ENCODE measurements at places on chromosomes 4 and X. TPM values are rescaled to one million over a fixed set of nuclear protein-coding genes. Genes with fewer than 3 reads are reported as not detected.
A peak's percentile ranks its signal among the peaks of the same experiment; 100 is the strongest.

Gene CPZ
- 0.29 TPM for total RNA-seq

Gene GABRG1
- 0.62 TPM for total RNA-seq

Gene NLRP2B
- not detected for total RNA-seq

Gene ACTRT1
- total RNA-seq: not detected

Gene SORBS2
- 35.2 TPM for total RNA-seq

GRCh38 chr4:169210504-169211118 lies 60.1 kb downstream of the SH3RF1 start:
- no peak overlapping the region for H3K27ac ChIP-seq
- no peak for DNase-seq
- no peaks in the 10 kb centered on the region for H3K36me3 ChIP-seq
- H3K27me3 ChIP-seq: no peaks in the 10 kb centered on the region

DNA sequence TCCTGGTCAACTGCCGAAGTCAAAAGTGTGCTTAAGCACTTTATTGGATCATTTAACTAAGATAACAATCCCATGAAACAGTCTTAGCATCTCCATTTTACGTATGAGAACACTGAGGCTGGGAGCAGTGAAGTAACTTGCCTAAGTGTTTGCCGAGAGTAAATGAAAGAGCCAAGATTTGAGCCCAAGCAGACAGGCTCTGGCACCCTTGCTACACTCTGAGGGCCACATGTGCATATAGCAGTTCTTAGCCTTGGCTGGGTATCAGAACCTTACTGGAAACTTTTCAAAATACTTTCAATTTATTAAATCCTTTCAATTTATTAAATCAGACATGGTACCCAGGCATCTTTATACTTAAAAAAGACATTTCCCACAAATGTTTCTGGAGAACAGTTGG lies 225.9 kb downstream of the NR3C2 start:
- no peak overlapping the region for H3K27ac ChIP-seq
- H3K4me1 ChIP-seq: no peaks in the 10 kb centered on the region
- no peaks in the 10 kb centered on the region for H3K36me3 ChIP-seq
- H3K27me3 ChIP-seq: no peaks in the 10 kb centered on the region
- H3K4me3 ChIP-seq: no peak overlapping the region
- no peak for DNase-seq

- H3K36me3 ChIP-seq: no peaks in the 10 kb centered on the region
- H3K27me3 ChIP-seq: no peaks in the 10 kb centered on the region
- no peak overlapping the region for H3K4me3 ChIP-seq
- no peak for DNase-seq
Observed at GRCh38 chrX:21666679-21667078, 8.5 kb upstream of the KLHL34 start.

- no peaks in the 10 kb centered on the region for H3K27me3 ChIP-seq
- no peak overlapping the region for H3K27ac ChIP-seq
- no peaks in the 10 kb centered on the region for H3K36me3 ChIP-seq
- no peak overlapping the region for H3K4me3 ChIP-seq
Observed at GRCh38 chrX:124250835-124251437, 81.5 kb upstream of the TEX13D start.

- H3K36me3 ChIP-seq: no peaks in the 10 kb centered on the region
- no peaks in the 10 kb centered on the region for H3K27me3 ChIP-seq
- no peaks in the 10 kb centered on the region for H3K4me1 ChIP-seq
Observed at GRCh38 chr4:177371461-177371860, 61.8 kb downstream of the NEIL3 start.

- H3K4me3 ChIP-seq: no peak overlapping the region
- H3K36me3 ChIP-seq: no peaks in the 10 kb centered on the region
- no peak for DNase-seq
- no peaks in the 10 kb centered on the region for H3K4me1 ChIP-seq
Observed at GRCh38 chr4:78651250-78651860, 99.8 kb downstream of the ANXA3 start.

- no peak overlapping the region for H3K4me3 ChIP-seq
- H3K36me3 ChIP-seq: no peaks in the 10 kb centered on the region
- DNase-seq: no peak
- no peaks in the 10 kb centered on the region for H3K4me1 ChIP-seq
- no peak overlapping the region for H3K27ac ChIP-seq
- H3K27me3 ChIP-seq: no peaks in the 10 kb centered on the region
Observed at GRCh38 chr4:63558709-63559108, 850.5 kb downstream of the TECRL start.

- DNase-seq: no peak
- no peak overlapping the region for H3K27ac ChIP-seq
- no peak overlapping the region for H3K4me3 ChIP-seq
- no peaks in the 10 kb centered on the region for H3K4me1 ChIP-seq
- no peaks in the 10 kb centered on the region for H3K36me3 ChIP-seq
Observed at GRCh38 chr4:111776561-111776960, 368.7 kb upstream of the FAM241A start.

DNA sequence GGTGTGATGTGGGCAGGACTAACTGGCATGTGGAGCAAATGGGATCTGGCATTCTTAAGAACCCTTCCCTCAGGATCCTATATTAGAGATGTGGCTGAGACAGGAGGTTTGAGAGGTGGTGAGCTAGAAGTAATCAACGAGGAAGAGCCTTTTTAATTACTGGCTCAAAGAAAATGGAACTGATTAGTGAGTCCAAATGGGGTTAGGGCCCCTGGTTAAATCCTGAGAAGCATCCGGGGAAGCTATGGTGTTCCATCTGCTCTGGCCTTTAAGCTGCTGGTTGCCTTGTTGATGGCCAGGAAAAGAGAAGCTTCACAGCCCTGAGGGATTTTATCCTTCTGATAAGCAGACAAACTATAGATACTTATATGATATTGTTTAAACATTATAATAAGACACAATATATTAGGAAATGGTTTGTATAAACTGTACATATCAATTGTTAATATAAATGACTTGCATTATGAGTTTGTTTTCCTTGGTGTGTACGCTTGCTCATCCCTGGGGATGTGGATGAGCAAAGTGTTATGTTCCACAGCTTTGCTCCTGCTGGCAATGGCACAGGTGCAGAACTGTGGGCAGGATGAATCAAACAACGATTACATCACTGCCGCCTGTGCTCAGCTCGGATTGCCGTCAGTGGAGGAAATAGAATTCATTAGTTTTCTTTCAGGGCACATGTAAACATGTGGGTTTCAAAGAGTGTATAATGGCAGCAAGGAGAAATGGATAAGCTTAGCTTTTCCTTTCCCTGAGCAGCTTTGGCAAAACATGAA lies 328.6 kb upstream of the ARX start:
- no peaks in the 10 kb centered on the region for H3K4me1 ChIP-seq
- H3K36me3 ChIP-seq: no peaks in the 10 kb centered on the region
- no peak overlapping the region for H3K4me3 ChIP-seq
- no peak for DNase-seq
- H3K27me3 ChIP-seq: no peaks in the 10 kb centered on the region

- DNase-seq: no peak
- no peak overlapping the region for H3K27ac ChIP-seq
- H3K4me3 ChIP-seq: no peak overlapping the region
- H3K4me1 ChIP-seq: no peaks in the 10 kb centered on the region
Observed at GRCh38 chrX:34288782-34289181, 156.7 kb upstream of the FAM47A start.

DNA sequence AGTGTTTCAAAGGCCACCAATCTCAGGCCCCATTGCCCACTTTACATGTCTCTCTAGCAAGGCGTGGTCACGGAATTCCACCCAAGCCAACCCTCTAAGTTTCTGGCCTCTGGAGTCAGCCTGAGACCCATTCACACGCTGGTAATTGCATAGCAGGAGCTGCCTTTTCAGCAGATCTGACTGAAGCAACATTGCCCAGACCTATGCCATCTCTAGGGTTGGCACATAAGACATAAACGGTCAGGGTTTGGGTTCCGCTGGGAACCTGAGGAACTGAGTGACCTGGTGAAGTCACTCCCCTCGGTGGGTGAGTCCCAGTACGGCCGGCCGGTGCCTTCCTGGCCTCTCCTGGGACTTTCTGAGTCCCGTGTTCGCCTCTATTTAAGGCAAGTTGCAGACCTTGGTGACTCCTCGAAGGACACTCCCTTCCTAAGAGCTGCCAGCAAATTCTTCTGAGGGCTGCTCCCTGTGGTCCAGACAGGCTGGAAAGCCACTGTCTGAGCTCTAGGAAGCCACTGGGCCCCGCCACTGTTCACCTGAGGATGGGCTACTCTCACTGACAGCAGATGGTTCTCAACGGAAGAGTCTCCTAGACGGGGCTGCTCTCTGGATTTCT lies 15.9 kb downstream of the CTAG1A start:
- no peak overlapping the region for H3K27ac ChIP-seq
- no peaks in the 10 kb centered on the region for H3K27me3 ChIP-seq
- DNase-seq: no peak

DNA sequence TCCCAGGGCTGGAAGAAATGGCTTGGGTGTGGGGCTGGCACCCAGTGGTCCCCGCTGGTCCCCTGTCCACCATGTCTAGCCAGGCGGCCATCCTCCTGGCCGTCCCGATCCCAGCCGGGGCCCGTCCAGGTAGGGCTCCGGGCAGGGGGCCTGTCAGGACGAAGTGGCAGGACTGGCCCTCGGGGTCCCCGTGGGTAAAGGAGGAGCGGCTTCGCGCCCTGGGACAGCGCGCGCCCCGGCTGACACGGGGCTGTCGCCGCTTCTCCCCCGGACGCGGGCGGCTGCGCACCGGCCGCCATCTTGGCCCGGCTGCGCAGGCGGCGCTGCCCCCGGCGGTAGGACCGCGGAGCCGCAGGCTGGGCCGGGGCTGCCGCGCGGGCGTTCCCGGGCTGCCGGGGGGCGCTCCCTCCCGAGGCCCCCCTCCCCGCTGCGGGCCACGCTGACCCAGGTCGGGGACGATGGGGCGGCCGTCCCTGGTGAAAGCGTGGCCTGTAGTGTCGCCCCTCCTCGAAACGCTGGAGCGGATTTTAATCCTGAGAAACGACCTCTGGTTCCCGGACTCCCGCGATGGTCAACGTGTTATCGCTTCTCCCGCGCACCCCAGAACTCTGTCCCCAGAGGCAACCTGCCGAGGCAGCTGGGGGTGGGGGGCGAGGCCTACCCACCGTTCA lies 60.4 kb upstream of the BCOR start:
- peak; percentile 27 for DNase-seq
- H3K4me3 ChIP-seq: peak overlapping the region; percentile 45
- H3K27me3 ChIP-seq: no peaks in the 10 kb centered on the region
- no peaks in the 10 kb centered on the region for H3K36me3 ChIP-seq

Data from uterus (tissue), 4 donors.